Activated naive CD4-positive, alpha-beta T cell (primary cell): ENCODE measurements at places on chromosomes 12 and 14.

DNA sequence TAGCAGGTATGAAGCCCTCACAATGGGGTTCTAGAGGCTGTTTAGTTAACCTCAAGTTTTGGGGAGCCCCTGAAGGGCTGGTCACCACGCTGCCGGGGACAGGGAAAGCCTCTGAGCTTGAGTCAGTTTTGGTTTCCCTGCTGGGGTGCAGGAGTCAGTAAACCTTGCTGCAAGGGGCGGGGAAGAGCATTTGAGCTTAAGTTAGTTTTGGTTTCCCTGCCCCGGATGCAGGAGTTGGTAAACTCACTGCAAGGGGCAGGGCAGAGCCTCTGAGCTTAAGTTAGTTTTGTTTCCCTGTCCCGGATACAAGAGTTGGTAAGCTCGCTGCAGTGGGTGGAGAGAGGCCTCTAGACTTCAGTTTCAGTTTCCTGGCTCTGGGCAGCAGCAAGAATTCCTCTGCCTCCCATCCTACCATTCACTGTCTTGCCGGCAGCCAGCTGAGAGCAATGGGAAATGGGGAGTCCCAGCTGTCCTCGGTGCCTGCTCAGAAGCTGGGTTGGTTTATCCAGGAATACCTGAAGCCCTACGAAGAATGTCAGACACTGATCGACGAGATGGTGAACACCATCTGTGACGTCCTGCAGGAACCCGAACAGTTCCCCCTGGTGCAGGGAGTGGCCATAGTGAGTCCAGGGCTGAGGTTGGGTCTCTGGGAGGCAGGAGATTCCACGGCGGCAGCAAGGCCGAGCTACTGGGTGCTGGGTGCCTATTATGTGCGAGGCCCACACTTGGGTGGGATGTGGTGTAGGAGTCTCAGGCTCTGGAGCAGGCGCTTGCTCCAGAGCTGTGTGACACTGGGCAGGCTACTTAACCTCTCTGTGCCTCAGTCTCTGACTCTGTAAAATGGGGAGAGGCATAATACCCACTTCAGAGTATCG is at the start of gene OAS2:
Gene OAS2, plus strand, starts transcription at position 357 of the 878 bp plus-strand sequence. Its CDS starts 90 bp downstream, at position 447.
- peak; percentile 32 for DNase-seq

DNA sequence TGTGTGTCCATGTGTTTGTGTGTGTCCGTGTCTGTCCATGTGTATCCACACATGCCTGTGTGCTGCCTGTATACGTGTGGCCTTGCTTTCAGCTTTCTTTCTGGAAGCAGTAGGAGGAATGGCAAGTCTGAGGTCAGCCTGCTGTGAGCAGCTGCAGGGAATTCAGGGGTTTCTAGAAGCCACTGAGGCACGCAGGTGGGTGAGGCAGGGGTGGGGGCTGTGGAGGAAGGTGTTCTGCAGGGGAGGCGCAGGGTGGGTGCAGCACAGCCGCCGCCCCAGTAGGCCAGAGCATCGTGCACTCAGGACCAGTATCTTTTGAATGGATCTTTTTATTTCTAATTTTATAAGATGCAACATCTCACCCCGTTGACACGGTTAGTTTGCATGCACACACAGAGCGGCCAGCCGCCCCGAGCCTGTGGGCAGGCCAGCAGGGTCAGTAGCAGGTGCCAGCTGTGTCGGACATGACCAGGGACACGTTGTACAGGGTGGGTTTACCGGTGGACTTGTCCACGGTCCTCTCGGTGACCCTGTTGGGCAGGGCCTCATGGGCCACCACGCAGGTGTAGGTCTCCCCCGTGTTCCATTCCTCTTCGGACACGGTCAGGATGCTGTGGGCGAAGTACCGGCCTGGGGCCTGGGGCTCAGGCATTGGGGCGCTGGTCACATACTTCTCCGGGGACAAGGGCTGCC is 327.7 kb downstream of the TMEM121 start:
- DNase-seq: no peak

DNA sequence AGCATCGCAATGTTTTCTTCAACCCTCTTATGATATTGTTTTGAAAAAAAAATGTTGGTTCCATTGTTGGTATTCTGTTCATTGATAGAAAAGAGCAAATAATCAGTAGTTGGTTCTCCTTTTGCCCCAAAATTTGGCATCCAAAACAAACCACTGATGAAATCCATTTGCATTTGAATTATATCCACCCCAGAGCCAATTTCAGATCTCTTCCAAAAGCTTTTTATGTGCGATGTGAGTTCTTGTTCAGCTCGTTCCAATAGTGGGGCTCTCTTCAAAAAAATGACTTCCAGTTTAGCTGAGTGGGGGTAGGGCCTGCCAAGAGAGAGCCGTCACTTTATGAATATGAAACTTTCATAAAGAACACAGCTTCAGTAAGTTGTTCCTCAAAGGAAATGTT is 130.7 kb downstream of the DIO2 start:
- no peak for DNase-seq

DNA sequence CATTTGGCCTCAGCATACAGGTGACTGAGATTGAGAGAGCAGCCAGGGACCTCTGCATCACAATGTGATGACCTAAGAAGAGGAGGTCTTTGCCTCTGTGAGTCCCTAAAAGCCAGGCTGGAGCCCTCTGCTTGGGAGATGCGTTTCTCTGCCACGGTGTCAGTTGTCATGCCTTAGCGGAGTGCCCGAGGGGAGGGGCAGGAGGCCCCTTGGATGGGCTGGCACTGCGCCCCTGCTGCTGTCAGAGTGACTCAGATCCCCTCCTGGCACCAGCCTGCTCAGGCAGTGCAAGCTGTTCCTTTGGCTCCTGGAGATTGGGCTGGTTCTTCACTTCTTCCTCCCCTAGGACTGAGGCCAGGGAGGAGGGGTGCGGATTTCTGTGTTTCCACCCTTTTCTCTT is 64.9 kb upstream of the KCNA5 start:
- no peak for DNase-seq

DNA sequence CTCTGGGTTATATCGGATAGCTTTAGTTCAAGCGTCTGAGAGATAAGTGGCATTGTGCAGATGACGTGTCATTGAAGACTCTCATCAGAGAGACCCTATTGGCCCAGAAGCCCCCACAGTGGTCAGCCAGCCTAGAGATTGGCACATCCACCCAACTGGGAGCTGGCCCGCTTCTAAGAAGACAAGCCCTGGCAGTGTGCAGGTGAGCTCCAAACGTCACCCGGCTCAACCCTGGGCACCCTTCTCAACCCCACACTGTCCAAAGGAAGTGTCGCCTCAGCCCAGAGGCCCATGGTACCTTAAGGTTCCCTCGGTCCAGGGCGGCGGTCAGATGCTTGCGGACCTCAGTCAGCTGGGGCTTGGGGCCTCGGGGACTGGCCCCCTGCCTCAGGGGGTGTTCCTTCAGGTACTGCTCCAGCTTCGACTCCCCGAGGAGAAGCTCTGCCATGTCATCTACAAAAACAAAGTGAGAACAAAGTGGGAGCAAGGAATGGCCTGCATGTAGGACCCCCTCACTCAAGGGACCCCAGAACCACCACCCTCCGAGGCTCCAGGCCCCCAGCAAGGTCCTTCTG is 30.3 kb downstream of the TTC7B start:
- DNase-seq: no peak

DNA sequence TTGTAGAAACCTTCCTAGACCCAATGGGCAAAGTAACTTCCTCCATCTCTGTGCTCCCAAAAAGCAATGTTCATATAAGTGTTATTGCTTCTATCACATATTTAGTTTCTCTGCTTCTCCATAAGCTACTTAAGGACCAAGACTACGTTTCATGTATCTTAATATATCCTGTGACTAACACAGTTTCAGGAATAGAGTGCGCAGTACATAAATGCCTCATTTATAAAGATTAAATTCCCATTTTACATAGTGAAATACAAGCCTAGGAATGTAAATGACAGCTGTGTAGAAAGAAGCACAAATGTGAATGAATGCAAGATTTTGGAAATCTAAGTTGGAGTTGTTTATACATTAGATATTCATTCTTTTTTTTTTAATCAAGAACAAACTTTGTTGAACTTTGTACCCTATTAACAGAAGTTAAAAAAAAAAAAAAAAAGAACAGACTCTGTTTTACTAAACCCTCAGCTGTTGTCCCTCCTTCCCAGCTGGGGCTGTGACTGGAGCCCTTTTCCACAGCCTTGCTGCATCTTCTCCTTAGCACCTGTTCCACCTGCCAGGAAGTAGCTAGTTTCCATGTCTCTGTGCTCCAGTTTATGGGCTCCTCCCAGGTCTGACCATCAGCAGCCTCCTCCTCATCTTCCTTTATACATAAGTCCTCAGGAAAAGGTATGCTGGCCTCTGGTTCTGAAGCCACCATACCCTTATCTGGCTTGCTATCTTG is 7.0 kb upstream of the METTL17 start:
- no peak for DNase-seq

- DNase-seq: no peak
Observed at GRCh38 chr14:76772300-76773187, 11.3 kb downstream of the VASH1 start.

DNA sequence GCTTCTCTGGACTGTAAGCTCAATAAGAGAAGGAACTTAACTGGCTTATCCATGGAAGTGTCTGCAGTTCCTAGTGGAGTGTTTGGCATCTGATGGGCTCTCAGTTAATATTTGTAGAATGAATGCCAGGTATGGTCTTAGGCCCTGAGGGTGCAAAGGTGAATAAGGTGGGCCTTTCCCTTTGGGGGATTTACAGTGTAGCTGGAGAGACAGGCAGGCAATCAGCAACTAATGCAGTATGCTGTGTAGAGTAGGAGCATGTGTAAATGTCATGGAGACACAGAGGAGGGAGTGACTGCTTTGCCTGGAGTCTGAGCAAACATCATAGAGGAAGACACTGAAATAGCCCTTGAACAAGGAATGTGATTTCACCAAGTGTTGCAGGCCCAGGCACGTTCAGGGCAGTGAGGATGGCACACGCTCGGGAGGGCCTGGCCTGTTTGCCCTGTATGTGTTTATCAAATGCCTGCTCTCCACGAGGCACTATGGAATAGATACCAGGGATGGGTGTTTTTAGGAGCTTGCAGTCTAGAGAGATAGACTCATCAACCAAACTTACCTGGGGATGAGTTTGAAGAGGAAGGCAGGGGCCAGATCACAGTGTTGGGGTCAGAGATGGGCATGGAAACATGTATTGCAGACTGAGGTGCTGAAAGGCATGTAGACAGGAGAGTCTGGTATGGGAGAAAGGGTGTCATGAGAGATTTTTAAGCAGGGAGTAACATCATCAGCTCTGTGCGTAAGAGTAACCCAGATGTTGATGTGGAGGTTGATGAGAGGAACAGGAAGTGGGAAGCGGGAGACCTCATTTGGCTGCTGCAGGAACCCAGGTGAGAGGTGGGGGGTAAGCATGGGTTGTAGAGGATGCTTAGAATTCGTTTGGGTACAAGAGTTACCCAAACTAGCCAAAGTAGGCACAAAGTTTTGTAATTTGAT is 54.1 kb downstream of the PLXNC1 start:
- DNase-seq: no peak

- DNase-seq: peak; percentile 68
Observed at GRCh38 chr12:57243521-57244311, 7.3 kb downstream of the STAC3 start.

GRCh38 chr12:88844426-88844825 is 264.2 kb upstream of the KITLG start:
- DNase-seq: no peak

- DNase-seq: no peak
Observed at GRCh38 chr14:24240110-24240918, 2.1 kb downstream of the TINF2 start.

DNA sequence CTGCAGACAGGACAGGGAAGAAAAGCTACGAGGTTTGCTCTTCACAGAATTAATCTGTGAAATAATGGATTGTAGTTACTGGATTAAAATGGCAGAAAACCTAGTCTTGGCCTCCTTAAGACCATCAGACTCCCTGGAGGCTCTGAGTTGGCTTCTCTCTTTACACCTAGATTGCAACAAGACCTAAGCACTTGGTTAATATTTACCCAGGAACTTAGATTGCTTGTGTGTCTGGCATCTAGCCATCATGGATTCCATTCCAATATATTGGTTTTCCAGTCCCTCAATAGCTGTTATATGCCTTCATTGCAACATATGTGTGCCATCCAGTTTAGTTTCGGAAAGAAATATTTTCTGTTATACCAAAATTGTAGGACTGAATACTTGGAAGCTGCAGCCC is 1.9 kb upstream of the GTF2A1 start:
- no peak for DNase-seq

DNA sequence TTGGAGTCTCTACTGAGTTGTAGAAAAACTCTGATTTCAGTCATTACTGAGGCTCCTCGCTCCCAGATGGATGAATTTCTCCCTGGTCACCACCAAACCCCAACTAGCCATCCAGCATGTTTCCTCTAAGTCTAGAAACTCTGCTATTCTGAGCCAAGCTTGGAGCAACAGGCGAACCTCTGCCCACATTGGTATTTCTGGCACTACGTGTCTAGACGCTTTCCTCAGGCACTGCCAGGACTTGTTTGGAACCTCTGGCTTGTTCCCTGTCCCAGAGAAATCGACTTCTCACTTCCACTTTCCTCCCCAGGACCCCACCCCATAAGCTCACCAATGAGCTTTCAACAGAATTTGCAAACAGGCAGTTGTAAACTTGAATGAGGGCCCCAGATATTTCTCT is 27.6 kb downstream of the WSCD2 start:
- no peak for DNase-seq

DNA sequence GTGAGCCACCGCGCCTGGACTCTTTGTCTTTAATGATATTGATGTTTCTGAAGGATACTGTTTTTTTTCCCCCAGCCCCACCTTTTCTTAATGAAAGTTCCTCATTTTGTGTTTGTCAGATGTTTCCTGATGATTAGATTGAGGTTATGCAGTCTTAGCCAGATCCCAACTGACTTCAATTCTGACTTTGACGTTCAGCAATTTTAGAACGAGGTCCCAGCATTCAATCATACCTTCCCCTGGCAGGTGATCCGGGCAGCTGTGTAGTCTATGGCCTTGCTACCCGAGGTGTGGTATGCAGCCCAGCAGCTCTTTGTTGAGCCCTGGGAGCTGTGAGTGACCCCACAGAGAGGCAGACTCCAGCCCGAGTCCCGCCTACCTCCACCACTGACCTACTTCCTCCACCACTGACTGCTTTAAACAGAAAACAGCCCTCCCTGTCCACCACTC is 82.7 kb downstream of the LGMN start:
- no peak for DNase-seq

- no peak for DNase-seq
Observed at GRCh38 chr12:67655829-67656228, 7.3 kb downstream of the DYRK2 start.

GRCh38 chr12:61765926-61766325 is 494.3 kb upstream of the USP15 start:
- DNase-seq: no peak

DNA sequence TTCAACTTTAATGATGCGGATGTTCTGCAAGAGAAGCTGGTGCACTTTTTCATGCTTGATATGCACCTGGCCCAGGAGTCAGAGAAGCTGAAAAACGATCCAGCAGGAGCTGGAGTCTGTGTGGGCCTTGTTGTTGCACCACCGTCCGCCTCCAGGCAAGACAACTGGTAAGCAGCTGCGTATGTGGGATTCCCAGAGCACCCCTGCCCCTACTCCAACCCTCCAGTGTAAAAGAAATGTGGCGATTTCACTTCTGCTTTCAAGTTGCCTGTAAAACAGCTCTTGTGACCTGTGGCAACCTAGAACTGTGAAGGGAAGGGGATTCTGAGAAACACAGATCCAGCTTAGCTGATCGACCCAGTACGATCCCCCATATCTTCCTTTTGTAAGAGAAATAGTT is 154.1 kb upstream of the PELI2 start:
- no peak for DNase-seq
